Adipocyte (in vitro differentiated cells): ENCODE measurements at places on chromosomes 1 and 21.

GRCh38 chr1:7108251-7108650 is 323.0 kb downstream of the CAMTA1 start:
- no peak for DNase-seq

GRCh38 chr1:183069562-183070216 is 46.5 kb downstream of the LAMC1 start:
- no peak for DNase-seq

- peak; percentile 91 for DNase-seq
Observed at GRCh38 chr1:86774305-86775295, 70.2 kb downstream of the SH3GLB1 start.

- DNase-seq, result peak; percentile 14
Observed at GRCh38 chr1:195376190-195376589, 1232.0 kb downstream of the KCNT2 start.

DNA sequence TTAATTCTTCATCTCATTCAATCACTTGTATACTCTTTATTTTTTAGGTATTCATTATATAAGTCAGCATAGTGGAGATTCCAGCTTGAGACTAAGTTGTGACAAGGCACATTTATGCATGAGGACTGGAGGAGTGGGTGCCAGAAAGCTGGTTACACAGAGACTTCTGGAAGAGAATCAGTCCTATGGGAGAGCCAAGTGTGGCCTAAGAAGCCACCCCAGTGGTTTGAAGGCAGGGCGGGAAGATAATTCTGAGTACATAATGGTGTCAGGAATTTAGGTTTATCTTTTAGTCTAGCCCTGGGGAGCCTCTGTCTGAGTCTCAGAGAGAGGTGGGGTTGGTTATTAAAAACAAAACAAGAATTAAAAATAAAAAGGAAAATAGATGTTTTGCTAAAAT is 83.0 kb downstream of the SPAG17 start:
- no peak for DNase-seq

GRCh38 chr1:25559031-25559430 is 15.6 kb downstream of the LDLRAP1 start:
- DNase-seq, result no peak

DNA sequence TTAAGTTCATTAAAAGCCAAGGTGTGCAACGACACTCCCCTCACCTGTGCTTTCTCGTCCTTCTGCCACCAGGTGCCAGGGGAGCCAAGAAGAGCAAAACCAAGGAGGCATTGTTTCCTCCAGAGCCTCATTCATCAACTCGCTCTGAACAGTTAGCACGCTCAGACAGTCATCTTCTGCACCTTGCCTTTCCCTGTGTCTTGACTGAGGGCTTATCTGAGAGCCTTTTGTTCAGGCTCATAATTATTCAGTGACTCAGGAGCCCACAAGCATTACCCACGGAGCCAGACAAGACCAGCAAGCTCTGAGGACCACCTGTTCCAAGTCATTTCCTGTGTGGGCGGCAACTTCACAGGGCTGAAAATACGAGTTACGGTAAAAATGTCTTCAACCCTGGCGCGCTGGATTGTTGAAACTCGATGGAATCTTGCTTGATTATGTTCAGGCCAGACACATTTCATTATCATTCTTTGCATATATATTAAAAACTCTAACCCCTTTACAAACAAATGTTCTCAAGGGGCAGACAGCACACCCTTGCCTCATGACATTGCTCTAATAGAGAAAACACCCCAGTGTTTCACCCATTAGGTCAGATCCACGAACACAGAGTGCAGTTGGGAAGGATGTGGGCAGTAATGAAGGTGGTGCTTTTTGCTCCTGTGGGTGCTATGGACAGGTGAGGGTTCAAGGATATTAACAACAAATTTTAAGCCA is 89.7 kb upstream of the RUNX1 start:
- peak; percentile 46 for DNase-seq

- no peak for DNase-seq
Observed at GRCh38 chr1:9595156-9595967, 6.7 kb downstream of the TMEM201 start.

DNA sequence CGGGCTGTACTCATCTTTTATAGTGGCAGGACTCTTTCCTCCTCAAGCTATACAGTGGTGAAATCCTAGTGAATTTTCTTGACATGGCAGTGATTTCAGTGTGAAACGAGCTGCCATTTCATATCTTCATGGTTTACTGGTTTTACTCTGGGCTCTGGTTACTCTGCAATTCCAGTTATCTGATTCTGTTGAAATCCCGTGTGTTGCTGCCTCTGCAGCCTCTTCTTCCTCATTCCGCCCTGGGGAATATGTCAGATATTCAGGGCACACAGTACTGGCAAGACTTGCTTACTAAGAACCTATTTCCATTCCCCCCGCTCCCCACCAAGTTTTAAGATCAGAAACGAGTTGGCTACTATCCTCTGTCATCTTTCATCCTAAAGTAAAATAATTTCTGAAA is 7.9 kb upstream of the OR2B11 start:
- DNase-seq, result no peak

DNA sequence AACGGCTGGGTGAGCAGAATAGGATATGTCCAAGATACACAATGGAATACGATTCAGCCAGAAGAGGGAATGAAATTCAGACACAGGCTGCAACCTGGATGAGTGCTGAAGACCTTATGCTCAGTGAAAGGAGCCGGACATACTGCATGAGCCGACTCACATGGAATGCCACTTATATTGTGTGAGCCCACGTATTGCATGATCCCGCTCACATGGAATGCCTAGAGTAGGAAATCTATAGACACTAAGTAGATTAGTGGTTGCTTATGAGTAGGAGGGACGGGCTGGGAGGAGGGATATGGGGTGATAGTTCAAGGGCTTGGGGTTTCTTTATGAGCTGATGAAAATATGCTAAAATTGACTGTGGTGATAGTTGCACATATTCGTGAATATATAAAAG is 26.8 kb downstream of the TMPRSS2 start:
- peak; percentile 50 for DNase-seq

DNA sequence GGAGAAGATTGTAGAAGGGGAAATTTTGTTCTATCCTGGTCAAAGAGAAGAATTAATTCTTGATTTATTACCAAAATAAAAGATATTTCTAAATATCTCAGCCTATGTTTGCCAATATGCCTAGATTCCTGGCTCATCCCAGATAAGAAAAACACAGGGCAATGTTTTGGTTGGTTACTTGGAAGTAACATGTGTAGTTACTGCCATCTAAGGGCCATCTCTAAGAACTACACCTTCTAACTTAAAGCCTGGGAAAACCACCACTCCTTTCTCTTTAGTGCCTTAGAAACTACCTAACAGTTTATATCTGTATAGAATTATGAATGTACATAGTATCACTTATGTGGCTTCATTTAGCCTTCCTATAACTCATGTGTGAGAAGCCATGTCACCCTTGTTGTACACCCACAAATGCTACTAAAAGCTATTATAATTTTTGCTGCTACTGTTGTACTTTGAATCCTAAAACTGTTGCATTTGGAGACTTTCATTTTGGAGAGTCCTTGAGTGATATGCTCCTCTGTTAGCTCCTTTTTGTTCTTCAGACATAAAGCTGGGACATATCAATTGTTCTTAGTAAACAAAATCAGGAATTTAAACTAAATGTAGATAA is 4.5 kb downstream of the AIM2 start:
- peak; percentile 87 for DNase-seq

GRCh38 chr1:25784575-25785051 is 15.4 kb upstream of the SELENON start:
- DNase-seq, result no peak

GRCh38 chr1:70667494-70668170 is 256.6 kb downstream of the CTH start:
- DNase-seq, result no peak

- DNase-seq, result no peak
Observed at GRCh38 chr21:43932005-43932404, 67.0 kb downstream of the AGPAT3 start.

- peak; percentile 62 for DNase-seq
Observed at GRCh38 chr1:89590341-89591080, 42.4 kb upstream of the LRRC8C start.

- DNase-seq, result no peak
Observed at GRCh38 chr1:157154940-157155514, 16.8 kb upstream of the ETV3 start.

DNA sequence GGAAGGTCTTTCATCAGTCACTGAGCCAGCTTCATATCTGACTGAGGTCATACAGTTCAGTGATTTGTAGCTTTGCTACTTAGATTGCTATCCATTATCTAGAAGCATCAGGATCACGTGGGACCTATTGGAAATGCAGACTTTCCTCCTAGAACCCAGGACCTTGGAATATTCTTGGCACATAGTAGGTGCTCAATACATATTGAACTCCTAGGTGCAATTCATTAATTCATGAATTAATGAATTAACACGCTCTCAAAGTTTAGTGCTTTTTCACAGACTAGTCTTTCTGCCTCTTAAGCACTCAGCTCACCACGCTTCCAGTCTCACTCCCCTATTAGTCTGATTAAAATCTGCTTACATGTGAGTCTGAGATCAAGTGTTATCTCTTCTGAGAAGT is 12.1 kb downstream of the METTL18 start:
- no peak for DNase-seq

GRCh38 chr1:1825217-1825616 is 46.9 kb upstream of the NADK start:
- DNase-seq, result no peak

GRCh38 chr1:150875197-150876118 is 941 bp downstream of the ARNT start:
- peak; percentile 59 for DNase-seq

DNA sequence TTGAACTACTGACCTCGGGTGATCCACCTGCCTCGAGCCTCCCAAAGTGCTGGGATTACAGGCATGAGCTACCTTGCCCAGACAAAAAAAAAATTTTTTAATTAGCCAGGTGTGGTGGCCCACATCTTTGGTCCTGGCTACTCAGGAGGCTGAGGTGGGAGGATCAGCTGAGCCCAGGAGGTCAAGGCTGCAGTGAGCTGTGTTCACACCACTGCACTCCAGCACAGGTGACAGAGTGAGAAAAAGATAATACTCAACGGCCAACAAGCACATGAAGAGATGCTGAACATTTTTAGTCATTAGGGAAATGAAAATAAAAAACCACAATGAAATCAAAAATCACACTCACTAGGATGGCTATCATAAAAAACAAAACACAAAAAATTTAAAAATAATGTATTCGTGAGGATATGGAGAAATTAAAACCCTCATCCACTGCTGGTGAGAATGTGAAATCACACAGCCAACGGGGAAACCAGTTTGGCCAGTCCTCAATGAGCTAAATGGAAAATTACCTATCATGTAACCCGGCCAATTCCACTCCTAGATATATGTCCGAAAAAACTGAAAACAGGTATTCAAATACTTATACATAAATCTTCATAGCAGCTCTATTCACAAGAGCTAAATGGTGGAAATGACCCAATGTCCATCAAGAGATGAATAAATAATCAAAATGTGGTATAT is 41.2 kb downstream of the ENAH start:
- DNase-seq, result no peak

DNA sequence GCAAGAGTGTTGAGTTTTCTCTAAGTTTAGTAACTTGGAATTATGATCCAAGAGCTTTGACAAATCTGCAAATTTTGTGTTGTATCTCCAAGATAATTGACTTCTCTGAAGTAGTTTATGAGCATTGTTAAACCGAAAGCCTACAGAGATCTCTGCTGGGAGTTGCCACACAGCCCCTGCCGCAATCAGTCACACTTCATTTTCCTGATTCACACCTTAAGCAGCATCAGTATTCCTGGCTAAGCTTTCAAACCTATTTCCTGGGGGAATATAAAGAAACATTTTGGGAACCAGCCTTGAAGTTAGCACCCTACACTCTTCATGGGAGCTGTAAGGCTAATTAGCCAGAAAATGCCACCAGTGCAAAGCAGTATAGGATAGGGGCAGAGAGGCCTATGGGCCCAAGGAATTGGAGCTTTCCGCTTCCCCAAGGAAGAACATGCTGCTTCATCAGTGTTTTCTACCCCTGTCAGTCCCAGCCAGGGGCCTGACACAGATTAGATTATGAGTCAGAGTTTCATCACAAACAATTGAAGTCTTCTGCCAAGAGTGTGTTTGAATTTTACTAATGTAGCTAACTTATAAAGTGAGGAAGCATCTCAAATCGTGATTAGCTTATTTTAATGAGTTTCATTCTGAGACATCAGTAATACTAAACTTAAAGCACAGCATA is 23.2 kb upstream of the CACYBP start:
- peak; percentile 60 for DNase-seq

DNA sequence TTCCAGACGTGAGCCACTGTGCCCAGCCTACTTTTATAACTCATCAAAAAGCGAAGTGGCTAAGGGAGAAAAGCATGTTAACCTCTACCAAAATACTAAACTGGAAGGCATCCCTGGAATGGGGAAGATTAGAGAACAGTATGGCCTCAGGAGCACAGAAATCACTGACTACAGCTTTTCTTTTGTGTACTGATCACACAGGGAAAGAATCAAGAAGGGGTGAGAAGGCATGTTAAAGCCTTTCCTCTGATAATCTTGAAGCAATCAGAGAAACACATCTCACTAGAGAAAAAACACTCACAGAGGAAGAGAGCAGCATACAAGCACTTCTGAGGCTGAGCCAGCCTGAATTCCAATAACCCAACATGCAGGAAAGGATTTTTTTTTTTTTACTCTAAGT is 10.7 kb downstream of the PCAT6 start:
- peak; percentile 66 for DNase-seq

DNA sequence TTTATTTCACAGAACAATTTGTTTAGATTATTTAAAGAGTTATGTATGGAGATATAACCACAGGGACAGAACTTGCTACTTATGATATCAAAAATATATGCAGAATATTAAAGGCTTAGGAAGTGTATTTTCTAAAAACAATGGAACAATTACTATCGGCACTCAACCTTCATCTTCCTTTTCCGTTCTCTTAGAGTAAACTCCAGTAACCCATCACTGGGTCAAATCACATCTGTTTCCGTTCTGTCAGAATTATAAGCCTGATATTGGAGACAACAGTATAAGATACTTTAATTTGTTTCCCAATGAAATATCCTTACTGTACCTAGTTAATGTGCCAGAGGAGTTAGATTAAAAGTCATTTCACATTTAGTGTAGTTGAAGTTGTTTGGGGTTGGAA is 32.2 kb downstream of the DTL start:
- no peak for DNase-seq

- DNase-seq, result no peak
Observed at GRCh38 chr1:1461721-1462317, 9.7 kb upstream of the ATAD3B start.

GRCh38 chr1:11158720-11159321 is 30.3 kb upstream of the ANGPTL7 start:
- DNase-seq, result peak; percentile 95

DNA sequence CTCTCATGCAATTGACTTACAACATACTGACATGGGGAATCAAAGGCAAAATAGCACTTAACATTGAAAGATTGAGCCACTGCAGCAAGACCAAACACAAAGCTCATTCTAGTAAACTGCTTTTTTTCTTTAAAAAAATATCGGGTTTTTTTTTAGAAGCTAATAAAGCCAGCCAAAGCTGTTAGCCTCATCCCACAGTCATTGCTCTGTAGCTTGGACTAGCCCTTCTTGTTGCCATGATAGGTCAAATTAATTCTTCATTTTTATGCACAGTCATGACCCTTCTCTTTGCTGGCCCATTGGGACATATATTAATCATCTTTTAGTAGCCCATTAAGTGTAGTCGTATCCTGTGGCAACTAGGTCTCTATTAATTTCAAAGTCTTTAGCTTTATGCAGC is 231.3 kb downstream of the ADGRL2 start:
- no peak for DNase-seq
